ENCODE measurements at places on chromosomes 6 and 20.

GRCh38 chr6:10381133-10381829 lies 33.6 kb downstream of the TFAP2A start:
- no peak for DNase-seq

GRCh38 chr20:59518881-59519706 lies 85.2 kb upstream of the PHACTR3 start:
- no peak for DNase-seq

GRCh38 chr20:58225452-58226200 lies 2.8 kb downstream of the ANKRD60 start:
- DNase-seq, result no peak

GRCh38 chr20:49405062-49405683 lies 77.3 kb downstream of the KCNB1 start:
- DNase-seq, result no peak

Data from cortex of kidney (tissue), 1 donor.